ENCODE measurements at places on chromosomes 5 and 9.

DNA sequence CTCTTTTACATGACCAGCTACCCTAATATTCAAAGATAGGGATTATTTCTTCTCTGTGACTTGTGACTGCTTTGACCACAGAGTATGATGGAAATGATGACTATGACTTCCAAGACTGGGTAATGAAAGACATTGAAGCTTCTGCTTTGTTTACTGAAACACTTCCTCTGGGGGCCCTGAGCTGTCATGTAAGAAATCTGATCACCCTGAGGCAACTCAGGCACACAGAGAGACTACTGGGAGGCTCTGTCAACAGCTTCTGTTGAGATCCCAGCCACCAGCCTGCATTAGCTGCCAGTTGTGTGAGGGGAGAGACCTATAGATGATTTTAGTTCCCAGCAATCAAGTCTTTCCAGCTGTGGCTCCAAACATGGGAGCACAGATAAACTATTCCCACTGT, 76.5 kb downstream of the KCTD16 start:
- DNase-seq, result no peak

DNA sequence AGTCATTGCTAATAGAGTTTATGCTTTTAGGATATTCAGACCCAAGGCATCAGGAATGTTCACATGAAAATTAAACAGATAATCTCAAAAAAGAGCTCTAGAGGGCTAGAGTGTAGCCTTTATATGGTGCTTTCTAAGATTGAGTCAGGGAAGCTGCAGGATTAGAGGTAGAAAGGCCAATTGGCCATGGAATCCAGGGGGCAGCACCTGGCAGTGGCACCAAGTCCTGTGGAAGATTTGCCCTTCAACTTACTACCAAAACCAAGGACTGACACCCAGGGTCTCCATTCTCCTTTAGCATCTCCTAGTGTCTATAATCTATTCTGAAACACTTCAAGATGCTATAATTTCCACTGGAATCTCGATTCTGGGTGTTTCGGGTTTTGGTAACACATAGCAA, 112.4 kb downstream of the ACER2 start:
- no peak for DNase-seq

- no peak for DNase-seq
Observed at GRCh38 chr9:124357721-124358361, 57.4 kb downstream of the PSMB7 start.

DNA sequence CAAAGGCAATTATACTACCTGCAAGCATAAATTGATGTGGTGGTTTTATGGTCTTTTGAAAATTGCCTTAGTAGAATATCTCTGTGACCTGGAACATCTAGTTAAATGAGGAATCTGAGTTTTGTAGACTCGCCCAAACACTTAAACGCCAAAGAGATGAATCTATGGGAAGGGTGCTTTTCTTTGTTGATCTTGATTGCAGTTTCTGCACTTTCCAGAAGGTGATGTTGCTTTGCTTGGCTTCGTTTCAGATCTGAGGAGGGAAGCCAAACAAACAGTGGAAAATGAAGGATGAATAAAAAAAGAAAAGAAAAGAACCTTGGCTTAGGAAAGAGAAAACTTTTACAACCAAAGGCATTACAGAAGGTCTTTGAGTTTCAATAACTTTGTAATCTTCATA, 1021.2 kb downstream of the NR2F1-AS1 start:
- no peak for DNase-seq

DNA sequence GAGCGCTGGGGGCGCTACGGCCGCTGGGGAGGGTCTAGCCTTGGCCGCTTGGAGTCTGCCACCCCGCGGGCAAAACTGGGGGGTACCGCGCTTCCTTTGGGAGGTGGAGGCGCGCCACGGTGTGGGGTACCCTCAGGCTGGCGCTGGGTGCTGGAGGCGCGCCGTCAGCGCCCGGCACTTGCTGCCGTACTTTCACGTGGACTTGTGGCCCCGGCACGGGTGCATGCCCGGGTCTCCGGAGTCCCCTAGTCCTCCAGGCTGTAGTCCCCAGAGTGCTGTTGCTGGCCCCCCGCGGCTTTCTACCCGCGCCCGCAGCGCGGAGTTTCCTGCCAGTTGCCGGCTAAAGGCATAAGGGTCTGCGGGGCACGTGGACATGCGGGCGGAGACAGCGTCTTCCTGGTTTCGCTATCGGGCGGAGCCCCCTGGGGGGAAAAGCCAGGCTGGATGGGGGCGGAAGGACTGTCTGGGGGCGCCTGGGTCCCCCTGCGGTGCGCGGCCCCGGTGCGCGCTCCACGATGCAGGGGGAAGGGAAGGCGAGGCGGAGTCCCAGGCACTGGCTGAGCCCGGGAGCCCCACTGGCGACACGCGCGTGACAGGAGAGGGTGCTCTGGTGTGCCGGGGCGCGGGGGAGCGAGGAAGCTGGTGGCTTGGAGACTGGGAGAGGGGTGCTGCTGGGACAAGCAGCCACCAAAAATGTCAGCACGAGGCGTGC, 666 bp downstream of the PPARGC1B start:
- peak; percentile 32 for DNase-seq

GRCh38 chr9:81559709-81560108, 129.6 kb downstream of the TLE1 start:
- DNase-seq, result no peak

DNA sequence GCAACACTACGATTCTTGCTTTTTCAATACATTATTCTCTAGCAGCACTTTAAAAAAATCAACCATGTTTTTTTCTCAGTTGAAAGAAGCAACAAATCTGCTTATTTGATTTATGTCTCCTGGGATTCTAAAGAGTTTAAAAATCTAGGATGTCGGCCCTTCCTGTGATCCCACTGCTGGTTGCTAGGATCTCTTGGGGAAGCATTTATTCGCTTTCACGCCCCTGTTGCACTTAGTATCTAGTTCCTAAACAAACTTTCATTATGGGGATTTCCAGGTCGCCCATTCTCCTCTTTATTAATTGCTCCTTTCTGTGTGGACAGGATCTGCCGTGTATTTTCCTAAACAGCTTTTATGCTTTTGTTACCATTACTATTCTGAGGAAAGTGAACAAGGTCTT, 313.5 kb downstream of the AGTPBP1 start:
- DNase-seq, result no peak

DNA sequence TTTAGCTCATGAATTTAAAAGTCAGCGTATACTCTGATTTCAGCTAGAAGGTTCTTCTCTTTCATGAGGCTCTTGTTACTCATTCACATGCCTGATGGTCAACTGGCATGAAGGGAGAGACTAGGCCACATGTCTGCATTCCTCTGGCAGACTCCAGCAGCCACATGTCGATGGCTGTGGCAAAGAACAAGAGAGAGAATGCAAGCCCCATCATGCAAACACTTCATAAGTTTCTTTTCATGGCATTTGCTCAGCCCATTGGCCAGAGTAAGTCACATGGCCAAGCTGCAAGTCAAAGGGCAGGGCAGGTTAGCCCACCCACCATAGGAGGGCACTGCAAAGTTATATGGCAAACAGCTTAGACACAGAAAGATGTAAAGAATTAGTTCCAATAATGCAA, 5.4 kb downstream of the KCNV2 start:
- DNase-seq, result no peak

- DNase-seq, result no peak
Observed at GRCh38 chr9:38089387-38090165, 20.5 kb upstream of the SHB start.

DNA sequence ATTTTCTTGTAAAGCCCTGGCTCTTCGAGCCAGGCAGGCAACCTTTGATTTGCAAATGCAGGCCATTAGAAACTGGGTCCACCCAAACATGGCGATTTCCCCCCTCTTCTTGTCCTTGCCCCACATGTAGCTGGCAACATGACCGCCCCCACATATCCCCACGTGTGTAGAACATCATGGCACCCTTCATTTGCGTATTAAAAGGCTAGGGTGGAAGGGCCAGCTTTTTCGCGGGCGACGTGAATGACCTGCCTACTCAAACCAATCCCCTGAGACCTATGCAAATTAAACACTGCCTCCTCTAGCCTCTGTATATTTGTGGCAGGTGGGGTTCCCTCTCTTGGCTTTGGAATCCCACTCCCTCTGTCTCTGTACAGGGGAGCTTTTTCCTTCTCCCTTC, 107.0 kb upstream of the CLINT1 start:
- DNase-seq, result no peak

GRCh38 chr5:61837788-61838187, 468.2 kb upstream of the KIF2A start:
- DNase-seq, result no peak

DNA sequence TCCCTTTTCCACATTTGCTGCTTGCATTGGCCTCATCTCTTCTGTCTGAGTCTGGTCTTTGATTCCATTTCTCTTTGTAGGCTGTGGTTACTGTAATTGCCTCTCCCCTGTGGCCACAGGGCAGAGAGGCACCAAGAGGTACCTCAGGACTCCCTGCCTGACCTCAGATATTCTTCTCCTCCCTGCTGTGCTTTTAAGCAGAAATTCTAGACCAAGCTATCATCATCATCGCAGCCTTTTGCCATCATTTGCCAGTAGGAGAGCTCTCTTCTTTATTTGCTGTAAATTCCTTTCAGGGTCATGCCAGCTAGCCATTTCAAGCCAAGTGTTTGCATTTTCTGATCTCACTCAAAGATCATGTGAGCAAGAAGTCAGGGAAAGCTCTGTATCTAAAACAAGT, 369.6 kb downstream of the ICE1 start:
- no peak for DNase-seq

- DNase-seq, result no peak
Observed at GRCh38 chr9:97704345-97704677, 7.2 kb upstream of the XPA start.

DNA sequence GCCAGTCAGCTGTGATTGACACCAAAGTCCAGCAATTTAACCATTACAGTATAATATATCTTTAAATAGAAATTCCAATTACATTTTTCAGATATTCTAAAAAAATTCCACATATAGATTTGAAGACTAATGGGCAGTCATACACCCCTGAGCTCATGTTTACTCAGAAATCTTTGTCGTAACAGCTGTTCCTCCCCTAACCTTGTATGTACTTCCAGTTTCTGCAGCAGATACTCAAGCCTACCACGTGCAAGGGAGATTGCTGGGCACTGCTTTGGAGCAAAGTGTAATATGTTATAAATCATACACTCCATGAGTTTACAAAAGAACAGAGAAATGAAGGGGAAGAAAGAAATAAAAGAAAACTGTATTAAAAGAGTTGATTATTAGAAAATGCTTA, 241.2 kb downstream of the TRIM32 start:
- DNase-seq, result no peak

- DNase-seq, result no peak
Observed at GRCh38 chr5:65012301-65012892, 243.7 kb downstream of the CWC27 start.

DNA sequence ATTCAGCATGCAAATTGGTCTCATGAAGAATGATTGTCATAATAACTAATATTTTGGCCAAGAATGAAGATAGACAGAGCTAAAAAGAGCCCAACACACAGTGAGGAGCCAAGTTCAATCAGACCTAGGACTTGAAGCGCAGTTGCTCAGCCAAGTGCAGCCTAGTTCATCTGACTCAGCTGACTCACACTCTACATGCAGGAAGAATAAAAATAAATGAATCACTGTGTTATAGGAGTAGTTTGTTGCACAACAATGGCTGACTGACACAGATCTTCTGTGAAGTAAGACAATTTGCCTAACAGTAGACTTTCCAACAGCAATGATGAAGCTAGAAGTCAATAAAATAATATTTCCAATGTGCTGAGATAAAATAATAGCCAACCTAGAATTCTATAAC, 261.5 kb downstream of the CEMIP2 start:
- no peak for DNase-seq

DNA sequence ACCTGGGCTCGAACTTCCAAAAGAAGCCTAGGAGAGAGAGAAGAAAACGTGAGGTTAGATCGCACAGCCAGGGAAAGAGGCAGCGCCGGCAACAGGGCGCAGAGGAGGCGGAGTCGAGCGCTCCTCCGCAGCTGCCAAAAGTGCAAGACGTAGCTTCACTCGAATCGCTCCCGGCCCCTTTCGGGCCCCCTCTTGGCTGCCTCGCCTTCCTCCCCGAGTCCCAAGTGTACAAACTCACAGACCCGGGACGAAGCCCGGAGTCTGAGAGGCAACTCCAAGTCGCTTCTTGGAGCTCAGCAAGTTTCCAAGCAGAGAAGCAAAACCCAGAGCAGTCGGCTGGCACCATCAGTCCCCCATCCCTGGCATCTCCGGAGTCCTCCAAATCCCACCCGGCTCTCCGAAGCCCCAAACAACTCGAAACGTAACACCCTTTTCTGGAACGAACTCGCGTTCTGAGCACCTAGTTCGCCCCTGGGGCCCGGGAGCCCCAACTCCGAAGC, 1.2 kb downstream of the MIER3 start:
- DNase-seq, result peak; percentile 42

DNA sequence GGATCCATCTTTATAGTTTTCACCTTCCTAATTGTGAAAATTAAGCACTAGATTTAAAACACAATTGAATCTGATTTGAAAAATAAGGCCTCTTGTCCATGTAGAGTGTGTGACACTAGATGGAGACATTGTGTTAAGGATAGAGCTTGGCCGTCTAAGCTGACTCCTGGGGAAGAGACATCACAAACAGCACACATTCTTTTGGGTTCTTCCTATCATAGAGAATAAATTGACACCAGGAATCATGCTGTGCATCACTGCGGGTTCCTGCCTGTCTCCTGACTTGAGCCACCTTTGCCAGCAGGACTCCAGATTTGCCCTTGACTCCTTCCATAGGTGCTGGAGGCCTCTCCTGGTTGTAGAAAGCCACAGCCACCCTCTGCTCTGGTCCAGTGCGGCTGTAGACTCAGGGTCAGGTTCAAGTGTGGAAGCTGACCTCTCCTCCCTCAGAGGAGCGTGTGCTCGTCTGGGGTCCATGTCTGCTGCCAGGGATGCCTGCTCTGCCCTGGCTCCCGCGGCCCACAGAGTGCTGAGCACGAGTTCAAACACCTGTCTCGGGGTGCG, 11.2 kb downstream of the ROPN1L start:
- no peak for DNase-seq

GRCh38 chr9:122070728-122071515, 22.2 kb downstream of the TTLL11 start:
- DNase-seq, result no peak

DNA sequence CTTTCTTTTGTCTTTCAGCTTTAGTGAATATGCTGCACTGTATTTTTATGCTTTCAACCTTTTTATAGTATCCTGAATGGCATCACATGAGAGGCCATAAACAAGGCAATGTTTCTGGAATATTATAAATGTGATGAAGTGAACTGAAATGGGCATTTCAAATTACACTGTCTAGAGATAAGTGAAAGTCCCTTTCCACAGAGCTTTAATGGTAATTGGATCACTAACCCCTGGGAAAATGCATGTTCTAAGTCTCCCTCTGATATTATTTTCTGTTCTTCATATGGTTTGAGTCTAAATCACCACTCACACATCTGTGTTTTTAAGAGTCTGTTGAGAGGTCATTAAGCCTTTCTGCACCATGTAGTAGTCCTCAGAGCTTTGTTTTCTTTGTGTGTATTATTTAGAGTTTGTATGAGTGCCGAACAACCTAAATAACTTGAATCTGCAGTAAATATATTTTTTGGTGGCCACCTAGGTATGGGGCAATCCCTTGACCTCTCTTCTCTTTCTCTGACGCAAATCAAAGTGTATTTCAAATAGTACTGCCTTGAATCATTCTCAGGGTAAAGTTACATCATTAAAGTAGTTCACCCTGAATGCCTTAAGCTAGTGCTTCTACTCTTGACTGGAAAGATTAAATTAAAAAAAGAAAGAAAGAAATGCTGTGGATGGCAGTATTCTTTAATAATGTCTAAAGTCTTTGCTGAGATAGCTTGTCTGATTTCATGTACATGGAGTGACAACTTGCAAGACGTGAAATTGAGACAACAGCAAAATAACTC, 1931.0 kb upstream of the CDH6 start:
- DNase-seq, result no peak

- DNase-seq, result no peak
Observed at GRCh38 chr9:35760651-35761050, 6.6 kb upstream of the MSMP start.
